ENCODE measurements at places on chromosomes 2 and 18. TPM values are rescaled to one million over a fixed set of nuclear protein-coding genes. Genes with fewer than 3 reads are reported as not detected.

Gene CACNB4
- total RNA-seq = 0.46 TPM

Gene SCLY
- 3.4 TPM for total RNA-seq

Gene TUBA4B
- total RNA-seq = not detected

Gene LGALSL
- 8.1 TPM for total RNA-seq

Gene HOXD8
- 7.9 TPM for total RNA-seq

Gene GAREM1
- total RNA-seq = 19.0 TPM

Gene BCL11A
- 1.0 TPM for total RNA-seq

Gene STARD6
- not detected for total RNA-seq

Gene CAVIN2
- total RNA-seq = 26.9 TPM

Gene ALKAL2
- total RNA-seq = not detected

Gene FEV
- not detected for total RNA-seq

Gene SERPINB13
- not detected for total RNA-seq

Gene ABCG5
- total RNA-seq = not detected

Gene YPEL5
- 76.7 TPM for total RNA-seq

Gene NEUROD1
- total RNA-seq = not detected

Gene CD8B
- not detected for total RNA-seq

Gene NYAP2
- total RNA-seq = 1.4 TPM

Gene KCNG2
- not detected for total RNA-seq

Gene EML6
- total RNA-seq = 4.8 TPM

Gene UPP2
- total RNA-seq = not detected

Gene C18orf54
- total RNA-seq = 0.87 TPM

Gene MAL
- 0.64 TPM for total RNA-seq

Gene LIPG
- 6.4 TPM for total RNA-seq

Gene ALLC
- total RNA-seq = not detected

Gene RTP5
- total RNA-seq = not detected

All from gastrocnemius medialis (tissue), 4 donors.